Osteocyte (in vitro differentiated cells): ENCODE measurements at places on chromosomes 3 and 15. TPM values are rescaled to one million over a fixed set of nuclear protein-coding genes. Genes with fewer than 3 reads are reported as not detected.

GRCh38 chr3:197495499-197495898 is 60.3 kb downstream of the BDH1 start:
- H3K27ac ChIP-seq: peak overlapping the region; percentile 47
- H3K4me1 ChIP-seq: peaks cover 73% of the 10 kb centered on the region
- no peaks in the 10 kb centered on the region for H3K36me3 ChIP-seq
- no peaks in the 10 kb centered on the region for H3K27me3 ChIP-seq

DNA sequence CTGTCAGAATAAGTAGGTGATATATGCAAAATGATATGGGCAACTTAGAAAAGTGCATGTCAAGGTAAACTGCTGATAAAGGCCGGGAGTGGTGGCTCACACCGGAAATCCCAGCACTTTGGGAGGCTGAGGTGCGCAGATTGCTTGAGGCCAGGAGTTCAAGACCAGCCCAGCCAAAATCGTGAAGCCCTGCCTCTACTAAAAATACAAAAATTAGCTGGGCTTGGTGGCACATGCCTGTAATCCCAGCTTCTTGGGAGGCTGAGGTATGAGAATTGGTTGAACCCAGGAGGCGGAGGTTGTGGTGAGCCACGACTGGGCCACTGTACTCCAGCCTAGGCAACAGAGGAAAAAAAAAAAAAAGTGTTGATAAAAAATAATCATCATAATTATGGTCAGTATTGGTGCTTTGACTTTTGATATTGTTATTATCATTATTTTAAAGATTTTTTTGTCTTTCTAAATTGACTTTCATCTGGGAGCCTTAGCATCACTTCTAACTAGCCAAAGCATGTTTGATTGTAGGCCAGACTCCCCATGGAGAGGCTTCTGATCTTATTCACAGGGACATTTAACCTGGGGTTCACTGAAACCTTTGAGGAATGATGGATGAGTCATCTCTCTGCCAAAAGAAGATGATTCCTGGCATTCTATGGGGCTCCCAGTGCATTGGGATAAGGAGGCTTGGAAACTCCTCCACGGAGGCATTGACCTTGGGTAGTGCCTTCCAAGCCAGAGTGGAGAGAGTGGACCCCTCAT is 5.6 kb downstream of the ZBTB38 start:
- peaks cover 7% of the 10 kb centered on the region for H3K36me3 ChIP-seq
- no peak overlapping the region for H3K27ac ChIP-seq
- no peak overlapping the region for H3K4me3 ChIP-seq

DNA sequence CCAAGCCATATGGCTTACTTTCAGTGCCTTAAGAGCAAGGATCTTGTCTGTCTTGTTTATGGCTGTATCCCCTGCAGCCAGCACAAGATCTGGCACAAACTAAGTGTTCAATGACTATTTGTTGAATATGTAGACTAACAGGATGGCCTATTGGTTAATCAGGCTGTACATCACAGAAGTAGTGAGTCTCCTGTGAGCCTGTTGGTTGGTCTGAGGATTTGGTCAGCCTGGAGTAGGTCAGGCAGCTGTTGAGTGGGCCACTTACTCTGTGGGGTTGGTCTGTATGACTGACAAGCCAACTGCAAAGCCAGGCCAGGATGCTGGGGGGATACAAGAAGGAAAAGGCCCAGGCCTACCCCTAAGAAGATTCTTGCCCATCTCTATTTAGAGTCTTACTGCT is 33.4 kb upstream of the CILP start:
- no peak overlapping the region for H3K27ac ChIP-seq
- no peaks in the 10 kb centered on the region for H3K27me3 ChIP-seq
- no peaks in the 10 kb centered on the region for H3K4me1 ChIP-seq
- DNase-seq: no peak

DNA sequence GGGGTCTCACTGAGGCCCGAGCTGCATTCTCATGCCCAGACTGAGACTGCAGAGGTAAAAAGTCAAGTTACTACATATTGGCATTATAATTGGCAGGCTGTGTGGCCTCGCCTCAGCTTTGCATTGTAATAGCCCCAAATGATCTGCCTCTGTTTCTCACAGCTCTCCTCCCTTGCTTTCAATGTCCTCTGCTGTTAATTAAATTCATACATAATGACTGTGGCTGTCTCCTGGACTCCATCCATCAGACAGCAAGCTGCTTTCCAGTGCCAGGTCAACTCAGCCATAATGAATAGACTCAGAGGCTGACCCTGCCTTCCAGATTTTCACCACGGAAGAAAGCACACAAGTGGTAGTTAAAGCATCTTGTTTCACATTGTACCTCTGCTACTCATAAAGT is 7.6 kb upstream of the RTP4 start:
- H3K4me1 ChIP-seq: peaks cover 2% of the 10 kb centered on the region
- no peak overlapping the region for H3K27ac ChIP-seq
- peaks cover 5% of the 10 kb centered on the region for H3K27me3 ChIP-seq
- DNase-seq: no peak
- H3K36me3 ChIP-seq: no peaks in the 10 kb centered on the region

- no peaks in the 10 kb centered on the region for H3K36me3 ChIP-seq
- H3K4me3 ChIP-seq: no peak overlapping the region
- no peak for DNase-seq
- no peak overlapping the region for H3K27ac ChIP-seq
- H3K27me3 ChIP-seq: no peaks in the 10 kb centered on the region
These were observed 23.8 kb upstream of the ZNF148 start for GRCh38 chr3:125398952-125399351.

DNA sequence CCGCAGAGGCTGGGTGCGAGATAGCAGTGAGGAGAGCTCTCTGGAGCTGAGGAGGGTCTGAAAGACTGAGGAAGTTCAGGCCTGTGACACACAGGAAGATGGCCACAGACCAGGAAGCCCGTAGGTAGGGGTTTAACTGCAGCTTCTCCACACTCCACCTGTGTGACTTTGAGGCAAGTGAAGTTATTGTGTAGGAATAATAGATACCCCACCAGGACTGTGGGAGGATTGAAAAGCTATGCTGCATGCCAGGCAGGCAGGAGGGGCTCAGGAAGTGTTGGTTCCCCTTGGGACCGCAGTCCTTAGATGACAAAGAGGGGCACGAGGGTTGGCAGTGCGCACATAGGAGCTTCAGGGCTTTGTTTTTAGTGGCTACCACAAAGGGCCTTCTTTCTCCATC is 50.9 kb downstream of the MAGEF1 start:
- no peaks in the 10 kb centered on the region for H3K27me3 ChIP-seq
- H3K36me3 ChIP-seq: no peaks in the 10 kb centered on the region
- H3K27ac ChIP-seq: no peak overlapping the region
- DNase-seq: no peak
- H3K4me1 ChIP-seq: peaks cover 50% of the 10 kb centered on the region

- no peak overlapping the region for H3K27ac ChIP-seq
- no peak for DNase-seq
- H3K27me3 ChIP-seq: no peaks in the 10 kb centered on the region
- H3K36me3 ChIP-seq: peaks cover 7% of the 10 kb centered on the region
- peaks cover 14% of the 10 kb centered on the region for H3K4me1 ChIP-seq
These were observed 47.0 kb upstream of the SCAANT1 start for GRCh38 chr3:63959146-63959545.

- peaks cover 10% of the 10 kb centered on the region for H3K4me1 ChIP-seq
- no peak overlapping the region for H3K27ac ChIP-seq
- no peaks in the 10 kb centered on the region for H3K27me3 ChIP-seq
- DNase-seq: no peak
- H3K4me3 ChIP-seq: no peak overlapping the region
These were observed 29.0 kb downstream of the GYG1 start for GRCh38 chr3:149020196-149020838.

DNA sequence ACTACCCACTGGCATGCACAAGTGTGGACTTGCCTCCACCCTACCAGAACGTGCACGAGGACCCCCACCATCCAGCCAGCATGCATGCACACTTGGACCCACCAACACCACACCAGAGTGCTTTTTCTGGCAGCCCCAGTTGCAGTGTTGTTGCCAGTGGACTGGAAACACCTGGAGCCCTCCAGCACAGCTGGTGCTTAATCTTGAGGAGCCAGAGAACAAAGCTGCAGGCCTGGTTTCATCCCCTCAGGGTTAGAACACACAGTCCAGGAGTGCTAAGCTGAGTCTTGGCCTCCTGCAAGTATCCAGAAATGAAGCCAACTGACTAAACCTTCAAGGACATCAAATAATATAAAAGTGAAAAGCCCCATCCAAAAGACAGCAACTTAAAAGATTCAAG is 888.0 kb downstream of the NTRK3 start:
- H3K27ac ChIP-seq: peak overlapping the region; percentile 3
- no peak overlapping the region for H3K4me3 ChIP-seq
- peaks cover 25% of the 10 kb centered on the region for H3K4me1 ChIP-seq
- no peaks in the 10 kb centered on the region for H3K27me3 ChIP-seq
- no peak for DNase-seq
- no peaks in the 10 kb centered on the region for H3K36me3 ChIP-seq

- H3K27ac ChIP-seq: no peak overlapping the region
- H3K4me3 ChIP-seq: no peak overlapping the region
- no peaks in the 10 kb centered on the region for H3K36me3 ChIP-seq
- H3K27me3 ChIP-seq: no peaks in the 10 kb centered on the region
- H3K4me1 ChIP-seq: peaks cover 35% of the 10 kb centered on the region
These were observed 70.4 kb downstream of the KLF13 start for GRCh38 chr15:31396881-31397560.

GRCh38 chr3:105826778-105827634 is 41.8 kb downstream of the CBLB start:
- DNase-seq: no peak
- H3K4me1 ChIP-seq: peaks cover 37% of the 10 kb centered on the region
- no peak overlapping the region for H3K4me3 ChIP-seq

- no peak for DNase-seq
- no peak overlapping the region for H3K27ac ChIP-seq
- H3K36me3 ChIP-seq: no peaks in the 10 kb centered on the region
- H3K4me1 ChIP-seq: peaks cover 1% of the 10 kb centered on the region
- H3K27me3 ChIP-seq: peaks cover 6% of the 10 kb centered on the region
These were observed 708.8 kb upstream of the CFAP20DC start for GRCh38 chr3:59758672-59759071.

- H3K27me3 ChIP-seq: no peaks in the 10 kb centered on the region
- H3K27ac ChIP-seq: no peak overlapping the region
These were observed 700.5 kb upstream of the NAALADL2 start for GRCh38 chr3:174158674-174159073.

GRCh38 chr15:33198541-33198940 is 4.0 kb upstream of the FMN1 start:
- no peak for DNase-seq
- peaks cover 24% of the 10 kb centered on the region for H3K4me1 ChIP-seq
- H3K4me3 ChIP-seq: no peak overlapping the region
- H3K27me3 ChIP-seq: peaks cover under 1% of the 10 kb centered on the region
- H3K27ac ChIP-seq: no peak overlapping the region

- H3K27ac ChIP-seq: no peak overlapping the region
- no peak for DNase-seq
- no peaks in the 10 kb centered on the region for H3K27me3 ChIP-seq
- H3K36me3 ChIP-seq: peaks cover 21% of the 10 kb centered on the region
These were observed 23.9 kb upstream of the RHO start for GRCh38 chr3:129504471-129505100.

GRCh38 chr3:81998907-81999306 is 237.5 kb upstream of the GBE1 start:
- H3K27me3 ChIP-seq: no peaks in the 10 kb centered on the region
- no peak overlapping the region for H3K4me3 ChIP-seq
- H3K27ac ChIP-seq: no peak overlapping the region
- no peak for DNase-seq
- peaks cover 15% of the 10 kb centered on the region for H3K4me1 ChIP-seq

GRCh38 chr3:182530316-182530715 is 263.0 kb upstream of the ATP11B start:
- no peak overlapping the region for H3K27ac ChIP-seq
- no peak overlapping the region for H3K4me3 ChIP-seq
- no peak for DNase-seq
- H3K27me3 ChIP-seq: peaks cover 31% of the 10 kb centered on the region
- H3K36me3 ChIP-seq: no peaks in the 10 kb centered on the region

The ADGRG7 gene
- total RNA-seq: not detected in 2 replicates

The DTX3L gene
- 33.7 and 37.4 TPM in 2 replicates for total RNA-seq

The GASK1A gene
- total RNA-seq: not detected in 2 replicates

The TAGLN3 gene
- total RNA-seq: not detected in 2 replicates

The ALDH1A3 gene
- total RNA-seq: 0.30 and 0.57 TPM in 2 replicates

The ANKRD63 gene
- 0.30 and 0.42 TPM in 2 replicates for total RNA-seq

The MNS1 gene
- 2.5 and 3.4 TPM in 2 replicates for total RNA-seq
